ENCODE measurements at places on chromosomes 6 and 20.

- no peak for DNase-seq
These were observed 52.8 kb upstream of the RUNX2 start for GRCh38 chr6:45275358-45275757.

- DNase-seq = no peak
These were observed 105.9 kb upstream of the SPACA1 start for GRCh38 chr6:87941556-87942358.

DNA sequence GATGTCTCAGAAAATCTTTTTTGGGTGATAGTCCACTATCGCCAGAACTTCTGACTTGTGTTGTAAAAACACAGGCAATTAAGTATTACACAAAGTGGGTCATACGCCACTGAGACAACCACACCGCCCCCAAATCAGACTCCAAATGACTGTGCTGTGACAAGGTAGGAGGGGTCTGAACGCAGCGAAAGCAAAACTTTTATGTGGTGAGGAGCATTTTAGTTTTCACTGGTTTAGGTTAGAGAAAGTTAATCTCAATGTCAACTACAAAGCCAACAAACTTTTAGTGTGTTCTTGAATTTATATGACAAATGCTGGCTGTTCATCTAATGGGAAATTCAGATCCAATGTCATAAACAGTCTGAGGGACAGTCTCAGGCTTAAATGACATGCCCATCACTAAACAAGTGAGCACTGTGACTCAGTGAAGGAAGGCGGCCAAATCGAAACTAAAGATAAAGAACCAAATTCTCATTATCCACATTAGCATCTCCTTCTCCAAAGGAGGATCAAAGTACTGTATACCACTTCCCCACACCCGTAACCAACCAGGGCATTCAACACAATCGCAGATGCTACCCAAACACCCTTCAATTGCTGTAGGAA lies 186.7 kb downstream of the GJA10 start:
- no peak for DNase-seq

DNA sequence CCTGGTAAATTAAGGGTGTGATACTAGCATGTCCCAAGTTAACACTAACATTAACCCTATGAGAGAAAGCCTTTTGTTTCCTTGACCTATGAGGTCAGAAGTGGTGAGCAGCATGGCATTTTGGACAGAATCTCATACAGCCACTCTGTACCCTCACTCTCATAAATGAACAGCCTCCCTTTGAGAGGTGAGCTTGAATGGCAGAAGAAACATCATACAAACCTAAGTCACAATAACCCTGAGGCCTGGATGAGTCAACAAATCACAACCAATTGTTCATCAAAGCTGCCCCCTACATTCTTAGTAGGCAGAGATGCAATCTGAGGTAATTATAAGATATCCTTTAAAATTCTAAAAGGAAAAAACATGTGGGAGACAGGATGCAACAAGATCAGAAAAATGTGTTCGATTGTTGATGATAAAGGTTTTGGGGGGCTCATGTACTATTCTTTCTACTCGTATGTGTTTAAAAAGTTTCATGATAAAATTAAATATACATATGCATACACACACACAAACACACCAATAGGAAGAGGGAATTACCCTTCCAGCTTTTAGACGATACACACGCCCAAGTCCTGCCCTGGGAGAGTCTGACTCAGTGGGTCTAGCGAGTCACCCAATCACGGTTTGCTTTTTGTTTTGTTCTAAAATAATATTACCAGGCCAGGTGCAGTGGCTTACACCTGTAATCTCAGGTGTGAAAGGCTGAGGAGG lies 117.3 kb downstream of the ARHGAP18 start:
- DNase-seq = no peak

GRCh38 chr6:11605507-11605905 lies 68.0 kb downstream of the TMEM170B start:
- DNase-seq = no peak

GRCh38 chr6:169539176-169539897 lies 162.5 kb downstream of the WDR27 start:
- DNase-seq = no peak

DNA sequence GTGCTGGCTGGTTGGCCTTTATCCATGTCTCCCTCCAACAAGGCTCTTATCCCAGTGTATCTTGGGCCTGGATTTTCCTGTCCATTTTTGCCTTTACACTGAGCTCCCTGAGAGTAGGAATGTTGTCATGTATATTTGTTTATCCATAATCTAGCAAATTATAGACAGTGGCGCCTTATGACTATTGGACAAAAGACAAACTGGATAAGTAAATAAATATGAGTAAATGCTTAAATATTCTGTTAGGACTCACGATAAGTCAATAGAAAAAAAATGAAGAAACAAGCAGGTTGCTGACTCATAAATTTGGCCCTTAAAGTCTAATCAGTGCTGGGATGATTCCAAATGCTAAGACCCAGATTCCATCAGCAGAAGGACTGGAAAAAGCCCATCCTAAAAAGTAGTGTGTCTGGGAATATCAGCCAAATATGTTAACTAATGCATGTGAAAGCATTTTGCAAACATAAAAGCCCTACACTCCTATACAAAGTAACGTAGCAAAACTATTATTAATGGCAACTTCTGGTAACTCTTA lies 55.0 kb upstream of the PCSK2 start:
- no peak for DNase-seq

DNA sequence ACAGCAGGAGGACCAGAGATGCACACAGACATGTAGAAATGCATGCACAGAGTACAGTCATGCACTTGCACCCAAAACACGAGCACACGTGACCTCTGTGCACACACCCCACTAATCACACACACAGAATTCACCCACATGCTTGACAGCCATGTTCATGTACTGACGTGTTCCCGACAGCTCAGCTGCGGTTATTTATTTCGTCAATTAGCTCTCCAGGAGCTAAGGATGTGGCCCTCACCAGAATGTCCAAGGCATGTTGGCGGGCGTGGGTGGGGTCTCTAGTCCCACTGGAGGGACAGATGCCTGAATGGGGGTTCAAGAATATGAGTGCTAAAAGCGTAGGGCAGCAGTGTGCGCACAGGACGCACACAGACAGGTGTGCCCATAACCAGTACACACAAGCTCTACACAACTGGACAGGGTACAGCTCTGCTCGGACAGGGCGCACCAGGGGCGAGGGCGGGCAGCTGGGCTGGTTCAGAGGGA lies 571 bp upstream of the PRPF6 start:
- DNase-seq = no peak

- no peak for DNase-seq
These were observed 4.5 kb downstream of the KPNA5 start for GRCh38 chr6:116685437-116685993.

DNA sequence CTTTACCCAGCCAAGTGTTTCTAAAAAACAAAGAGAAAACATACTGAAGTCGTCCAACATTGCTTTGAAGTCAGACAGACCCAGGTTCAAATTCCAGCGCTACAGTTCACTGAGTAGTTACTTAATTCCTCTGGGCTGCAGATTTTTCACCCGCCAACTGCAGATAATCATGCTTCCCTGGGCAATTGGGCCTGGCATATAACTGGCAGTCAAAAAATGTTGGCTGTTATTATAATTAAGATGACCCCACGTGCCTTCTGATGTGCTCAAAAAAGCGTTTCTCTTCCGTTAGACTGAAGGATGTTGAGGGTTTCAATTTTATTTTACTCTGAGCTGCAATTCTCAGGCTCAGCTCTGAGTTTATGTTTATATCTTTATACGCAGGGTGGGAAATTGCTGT lies 156.1 kb upstream of the CITED2 start:
- DNase-seq = no peak

DNA sequence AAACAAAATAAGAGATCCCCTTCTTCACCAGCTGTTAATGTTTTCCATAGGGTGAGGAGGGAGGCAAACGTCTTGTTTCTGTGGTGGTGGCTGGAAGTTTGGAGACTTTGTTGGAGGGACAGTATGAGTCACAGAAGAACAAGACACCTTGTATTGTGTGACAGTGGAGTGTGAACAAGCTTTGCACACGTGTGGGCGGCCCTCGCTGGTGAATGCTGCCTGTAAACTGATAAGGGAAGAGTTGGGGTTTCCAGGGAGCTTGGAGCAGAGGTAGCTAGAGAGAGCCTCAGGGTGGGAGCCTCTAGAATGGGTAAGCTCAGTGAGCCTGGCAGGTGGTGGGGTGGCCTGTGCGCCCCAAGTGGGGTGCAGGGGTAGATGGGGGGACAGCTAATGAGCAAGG lies 78.3 kb downstream of the ZDHHC14 start:
- no peak for DNase-seq

- DNase-seq = no peak
These were observed 645.1 kb upstream of the DEFB115 start for GRCh38 chr20:30612344-30612743.

DNA sequence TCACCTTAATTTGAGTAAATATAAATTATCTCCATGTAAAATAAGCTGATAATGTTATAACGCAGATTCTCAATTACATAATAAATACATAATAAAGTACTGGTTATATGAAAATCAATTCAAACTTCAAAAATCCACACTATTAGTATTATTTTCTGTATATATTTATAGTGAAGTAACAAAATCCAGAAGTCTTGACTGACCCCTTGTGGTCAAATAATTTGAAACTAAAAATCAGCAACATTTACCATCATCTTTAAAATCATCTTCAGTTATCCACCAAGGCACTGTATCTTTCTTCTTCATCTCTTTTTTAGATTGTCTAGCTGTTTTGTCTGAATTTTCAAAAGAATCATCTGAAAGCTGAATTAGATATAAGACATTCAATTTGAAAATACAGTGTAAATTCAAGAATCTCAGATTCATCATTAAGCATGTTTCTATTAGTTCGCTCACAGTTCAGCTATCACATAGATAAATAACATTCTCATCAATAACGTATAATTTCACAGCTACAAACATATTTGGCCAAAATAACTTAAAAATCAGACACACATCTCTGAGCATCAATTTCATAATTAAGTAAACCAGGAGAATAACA lies 6.5 kb downstream of the CEP162 start:
- no peak for DNase-seq

DNA sequence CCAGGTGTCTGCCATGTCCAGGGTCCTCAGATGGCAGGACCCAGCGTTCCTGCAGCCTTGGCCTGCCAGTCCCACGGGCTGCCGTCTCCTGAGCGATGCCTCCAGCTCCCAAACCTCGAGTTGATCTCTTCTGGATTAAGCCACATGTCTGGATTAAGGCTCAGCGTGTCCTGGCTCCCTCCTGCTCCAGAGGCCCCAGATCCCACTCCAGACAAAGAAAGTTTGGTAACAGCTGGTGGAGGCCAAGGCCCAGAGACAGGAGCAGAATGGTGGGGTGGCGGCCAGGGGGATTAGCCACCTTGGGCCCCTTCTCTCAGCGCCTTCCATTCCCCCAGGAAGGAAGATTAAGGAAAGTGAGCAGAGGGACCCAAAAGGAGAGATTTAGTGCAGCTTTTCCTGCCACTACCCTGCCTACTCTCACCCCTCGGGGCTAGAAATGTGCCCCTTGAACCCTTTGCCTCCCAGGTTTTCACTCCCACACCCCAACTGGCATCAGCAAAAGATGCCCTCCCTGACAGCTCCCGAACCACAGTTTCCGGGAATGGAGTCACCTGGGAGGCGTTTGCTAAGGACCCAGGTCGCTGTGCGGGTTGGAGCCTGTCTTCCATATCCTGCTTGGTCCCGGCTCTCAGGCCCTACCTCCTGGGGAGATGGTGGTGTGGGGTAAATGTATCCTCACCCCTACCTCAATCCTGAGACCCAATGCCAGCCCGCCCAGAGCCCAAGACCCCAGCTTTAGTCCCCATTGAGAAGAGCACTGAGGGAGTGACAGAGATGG lies 6.9 kb downstream of the SPDEF start:
- DNase-seq = no peak

- DNase-seq = no peak
These were observed 29.9 kb downstream of the COX4I2 start for GRCh38 chr20:31667315-31668285.

DNA sequence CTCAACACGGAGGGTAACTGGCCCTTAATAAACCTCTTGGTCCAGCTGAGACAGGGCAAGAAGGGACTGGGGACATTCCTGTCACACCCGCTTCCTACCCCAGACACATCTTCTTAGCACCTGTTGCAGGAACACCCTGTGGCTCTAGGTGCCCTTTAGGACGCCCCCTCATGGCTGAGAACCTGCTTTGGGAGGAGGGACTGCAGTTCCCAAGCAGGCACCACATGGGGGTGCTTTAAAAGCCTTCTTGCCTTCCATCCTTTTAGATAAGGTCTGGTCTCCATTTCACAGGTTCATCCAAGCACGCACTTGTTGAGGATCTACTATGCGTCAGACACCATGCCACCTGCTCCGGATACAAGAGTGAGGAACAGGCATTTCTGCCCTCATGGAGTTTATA lies 26.6 kb downstream of the NSFL1C start:
- DNase-seq = no peak

- no peak for DNase-seq
These were observed 532 bp upstream of the SLC35F1 start for GRCh38 chr6:117906507-117906957.

DNA sequence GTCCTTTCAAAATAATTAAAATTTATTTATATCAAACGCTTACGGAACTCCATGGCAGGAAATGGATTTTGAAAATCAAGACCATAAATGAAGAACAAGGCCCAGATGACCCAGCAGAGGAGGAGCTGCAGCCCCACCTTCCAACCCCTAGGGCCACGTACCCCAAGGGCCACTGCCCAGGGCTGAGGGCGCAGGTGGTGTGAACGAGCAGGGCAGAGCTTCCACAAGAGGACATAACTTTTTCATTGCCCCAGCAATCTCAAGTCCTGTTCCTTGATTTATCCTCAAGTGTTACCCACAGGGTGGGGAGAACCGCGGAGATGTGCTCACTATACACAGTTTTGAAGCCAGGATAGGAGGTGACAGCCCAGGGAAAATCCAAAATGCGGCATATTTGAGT lies 42.8 kb downstream of the PSMG4 start:
- no peak for DNase-seq

- DNase-seq = no peak
These were observed 175.8 kb downstream of the GMPR start for GRCh38 chr6:16414205-16414604.

- DNase-seq = no peak
These were observed 230.1 kb downstream of the SAMD5 start for GRCh38 chr6:147738516-147739162.

DNA sequence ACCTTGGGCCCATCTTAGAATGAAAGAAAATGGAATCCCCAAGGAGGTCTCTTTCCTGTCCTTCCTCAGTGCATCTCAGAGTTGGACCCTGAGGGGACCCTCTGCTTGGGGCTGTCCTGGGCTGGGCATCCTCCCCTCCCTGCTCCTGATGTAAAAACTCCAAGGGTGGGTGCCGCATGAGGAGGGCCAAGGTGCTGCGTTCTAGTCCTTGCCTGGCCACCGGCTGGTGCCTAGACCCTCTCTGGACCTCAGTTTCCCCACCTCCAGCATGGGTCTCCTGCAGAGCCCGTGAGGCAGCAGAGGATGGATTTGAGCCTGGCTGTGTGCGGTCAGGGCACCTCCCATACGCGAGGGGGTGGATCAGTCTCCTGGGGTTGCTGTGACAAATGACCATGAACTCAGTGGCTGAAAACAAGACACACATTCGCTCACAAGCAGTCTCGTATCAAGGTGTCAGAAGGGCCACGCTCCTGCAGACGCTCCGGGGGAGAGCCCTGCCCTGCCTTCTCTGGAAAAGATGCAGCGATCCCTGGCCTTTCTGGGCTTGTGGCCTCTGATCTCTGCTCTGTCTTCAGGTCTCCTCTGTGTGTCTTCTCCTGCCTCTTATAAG lies 54.7 kb downstream of the CHMP4B start:
- DNase-seq = no peak

GRCh38 chr20:977021-977420 lies 25.1 kb downstream of the RSPO4 start:
- DNase-seq = no peak

All from H54 (cell line).